ENCODE measurements at places on chromosomes 3 and 15.

- DNase-seq: no peak
Observed at GRCh38 chr15:63920504-63921175, 86.9 kb upstream of the HERC1 start.

GRCh38 chr3:151673974-151674373, 59.8 kb upstream of the AADACL2 start:
- no peak for DNase-seq

- DNase-seq: no peak
Observed at GRCh38 chr3:154334973-154335420, 10.7 kb upstream of the DHX36 start.

DNA sequence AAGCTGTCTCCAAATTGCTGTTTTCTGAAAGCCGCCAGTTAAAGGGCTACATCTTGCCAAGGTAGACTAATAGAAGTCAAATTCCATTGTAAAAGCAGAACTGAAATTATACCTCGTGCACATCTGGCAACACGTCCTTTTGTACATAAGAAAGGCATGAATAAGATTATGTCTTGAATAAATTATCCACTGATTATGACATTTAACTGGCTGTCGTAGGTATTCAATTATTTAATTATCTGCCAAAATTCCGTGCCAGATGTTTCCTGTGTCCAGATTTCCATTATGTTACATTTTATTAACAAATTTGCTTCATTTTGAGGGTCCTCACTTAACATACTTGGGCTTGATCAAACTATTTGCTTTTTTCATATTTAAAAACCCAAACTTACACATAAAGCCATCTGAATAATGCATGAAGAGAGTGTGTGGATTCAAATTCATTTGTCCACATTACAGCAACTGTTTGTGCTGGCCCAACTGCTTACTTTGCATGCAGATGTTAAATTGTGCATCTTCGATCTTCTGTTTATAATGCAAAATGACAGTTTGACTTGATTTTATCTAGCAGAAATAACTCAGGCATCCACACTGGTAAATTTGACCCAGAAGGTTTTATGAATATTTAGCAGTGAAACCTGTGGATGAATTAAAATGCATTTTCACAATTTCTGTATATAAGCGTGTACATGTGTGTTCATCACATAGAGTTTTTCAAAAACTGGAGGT, 701.5 kb downstream of the ZNF385D start:
- no peak for DNase-seq

- DNase-seq: no peak
Observed at GRCh38 chr3:78889348-78889747, 878.5 kb downstream of the ROBO1 start.

GRCh38 chr3:109234300-109234699, 82.0 kb downstream of the DPPA2 start:
- DNase-seq: no peak
